ENCODE measurements at places on chromosomes 4 and X.
A peak's percentile ranks its signal among the peaks of the same experiment; 100 is the strongest.

DNA sequence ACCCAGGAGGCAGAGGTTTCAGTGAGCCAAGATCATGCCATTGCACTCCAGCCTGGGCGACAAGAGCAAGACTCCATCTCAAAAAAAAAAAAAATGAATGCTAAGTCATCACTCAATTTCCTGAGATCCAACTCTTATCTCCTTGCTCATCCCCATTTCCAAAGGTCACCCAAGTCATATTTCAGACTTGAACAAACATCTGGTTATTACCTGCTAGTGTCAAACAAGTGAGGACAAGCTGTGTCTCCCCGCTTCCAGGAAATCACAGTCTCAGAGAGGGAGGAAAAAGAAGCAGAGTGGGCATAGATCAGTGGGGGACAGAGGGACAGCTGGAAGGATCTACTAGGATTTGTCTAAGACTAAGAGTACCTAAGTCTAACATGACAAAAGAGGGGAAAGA lies 147.5 kb upstream of the FUNDC1 start:
- no peak for DNase-seq

DNA sequence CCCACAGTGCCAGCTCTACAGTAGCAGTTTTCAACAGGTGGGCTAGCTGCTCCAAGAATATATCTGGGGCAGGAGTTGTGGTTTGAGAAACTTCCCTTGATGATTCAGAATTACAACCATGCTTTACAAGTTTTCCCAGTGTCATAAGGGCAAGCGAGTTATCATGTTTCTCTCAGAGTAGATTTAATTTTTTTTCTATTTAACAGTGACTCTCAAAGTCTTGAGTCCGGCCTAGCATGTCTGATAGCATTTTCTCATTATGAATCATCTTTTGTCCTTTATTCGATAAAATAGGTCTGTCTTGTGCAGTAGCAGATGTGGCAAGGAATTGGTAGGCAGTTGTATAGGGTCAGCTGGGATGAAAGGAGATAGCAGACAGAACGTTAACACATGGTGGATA lies 62.2 kb upstream of the SPANXD start:
- peak; percentile 6 for DNase-seq

DNA sequence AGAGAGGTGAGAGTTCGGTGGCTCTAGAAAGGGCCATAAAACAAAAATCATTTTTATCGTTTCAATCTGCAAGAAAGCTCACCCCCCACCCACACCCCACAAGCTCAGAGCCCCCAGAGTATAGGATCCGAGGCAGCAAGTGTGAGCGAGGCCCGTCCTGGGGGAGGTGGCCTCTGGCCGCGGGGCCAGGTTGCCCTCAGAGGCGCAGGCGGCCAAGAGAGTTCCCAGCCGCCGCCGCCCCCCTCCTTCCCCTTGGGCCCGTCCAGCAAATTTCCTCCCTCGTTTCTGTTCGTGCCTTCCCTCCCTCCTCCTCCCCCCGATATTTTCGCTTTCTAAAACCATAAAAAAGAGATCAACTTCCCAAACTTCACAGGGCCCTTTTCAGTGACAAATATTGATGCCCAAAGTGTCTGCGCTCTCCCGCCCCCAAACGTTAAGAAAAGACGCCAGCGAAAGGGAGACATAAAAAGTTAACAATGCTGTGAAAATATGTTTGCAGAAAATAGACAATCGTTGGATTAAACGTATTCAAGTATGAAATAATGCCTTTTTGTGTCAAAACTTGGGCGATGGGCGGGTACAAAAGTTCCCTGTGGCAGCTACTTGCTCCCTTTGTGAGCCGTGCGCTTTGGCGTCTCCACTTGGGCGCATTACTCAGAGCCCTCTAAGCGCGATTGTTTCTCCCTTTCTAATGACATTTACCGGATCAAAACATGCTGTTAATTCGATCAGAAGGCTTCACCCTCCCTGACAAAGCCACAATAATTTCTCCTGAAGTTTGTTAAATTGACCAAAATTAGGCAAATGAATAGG lies 1.1 kb upstream of the HELT start:
- DNase-seq = peak; percentile 20

DNA sequence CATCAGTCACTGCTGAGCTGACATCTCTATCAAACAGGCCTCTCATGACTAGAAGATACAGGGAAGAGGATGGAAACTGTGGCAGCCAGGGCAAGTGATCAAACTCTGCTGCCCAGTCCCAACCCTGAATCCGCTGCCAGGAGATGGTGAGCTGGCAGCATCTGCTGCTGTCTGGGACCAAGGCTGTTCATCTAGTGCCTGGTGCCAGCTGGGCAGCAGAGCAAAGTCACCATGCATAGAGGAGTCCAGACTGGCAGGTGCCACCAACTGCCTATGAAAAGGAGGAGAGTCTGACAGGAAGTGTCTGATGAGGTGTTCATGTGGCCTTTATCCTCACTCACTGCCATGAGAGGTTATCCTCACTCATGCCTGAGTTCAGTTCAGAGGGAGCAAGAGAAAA lies 518.9 kb downstream of the MID1IP1 start:
- DNase-seq = no peak

- DNase-seq = no peak
Observed at GRCh38 chr4:53479736-53480525, 102.5 kb downstream of the FIP1L1 start.

DNA sequence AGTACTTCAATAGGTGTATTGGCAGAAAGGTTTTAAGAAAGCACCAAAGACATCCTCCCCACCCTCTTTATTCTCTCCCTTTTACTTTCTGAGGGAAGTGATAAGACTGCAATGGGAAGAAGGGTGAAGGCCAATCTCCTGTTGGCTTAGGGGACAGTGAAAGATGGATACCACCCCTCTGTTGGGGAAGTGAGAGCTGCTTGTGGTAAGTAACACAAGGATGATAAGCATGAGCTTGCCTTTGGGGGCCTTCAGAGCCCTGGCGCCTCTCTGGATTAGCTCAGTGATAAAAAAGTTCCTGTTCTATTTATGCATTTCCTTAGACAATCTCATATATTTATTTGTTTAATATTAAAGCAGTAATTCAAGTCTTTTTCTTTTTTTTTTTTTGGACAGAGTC lies 5.2 kb upstream of the KLF8 start:
- no peak for DNase-seq

GRCh38 chr4:20615486-20616260 lies 84.6 kb upstream of the PACRGL start:
- DNase-seq = peak; percentile 29

DNA sequence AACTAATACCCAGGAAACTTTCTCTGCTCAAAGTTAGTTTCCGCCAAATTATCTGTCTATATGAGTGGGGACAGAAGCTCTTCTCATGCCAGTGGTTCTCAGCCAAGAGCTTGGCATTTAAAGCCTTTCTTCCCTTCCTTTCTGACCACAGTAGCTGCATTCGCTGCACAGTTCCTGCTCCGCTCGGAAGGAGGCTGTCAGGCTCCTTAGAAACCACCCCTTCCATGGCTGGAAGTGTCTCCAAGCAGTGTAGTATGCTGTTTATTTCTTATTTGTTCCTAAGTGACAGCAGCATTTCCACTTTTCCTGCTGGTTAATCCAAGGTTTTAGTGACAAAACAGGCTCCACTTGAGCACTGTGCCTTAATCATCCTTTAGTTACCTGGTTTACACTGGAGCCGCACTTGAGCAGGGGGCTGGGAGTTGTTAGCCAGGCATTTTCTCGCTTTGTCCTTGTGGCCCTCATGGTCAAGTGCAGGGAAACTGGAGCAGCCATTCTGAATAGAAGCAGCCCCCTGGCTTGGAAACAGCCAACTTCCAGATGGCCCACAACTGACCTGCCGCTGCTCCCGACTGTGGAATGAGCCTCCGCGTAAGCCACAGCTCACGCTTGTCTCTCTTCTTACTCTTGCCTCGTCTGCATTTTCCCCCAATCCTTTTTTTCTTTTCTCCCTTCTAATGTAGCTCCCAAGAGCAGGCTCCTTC lies 739.4 kb upstream of the TENM3 start:
- no peak for DNase-seq

DNA sequence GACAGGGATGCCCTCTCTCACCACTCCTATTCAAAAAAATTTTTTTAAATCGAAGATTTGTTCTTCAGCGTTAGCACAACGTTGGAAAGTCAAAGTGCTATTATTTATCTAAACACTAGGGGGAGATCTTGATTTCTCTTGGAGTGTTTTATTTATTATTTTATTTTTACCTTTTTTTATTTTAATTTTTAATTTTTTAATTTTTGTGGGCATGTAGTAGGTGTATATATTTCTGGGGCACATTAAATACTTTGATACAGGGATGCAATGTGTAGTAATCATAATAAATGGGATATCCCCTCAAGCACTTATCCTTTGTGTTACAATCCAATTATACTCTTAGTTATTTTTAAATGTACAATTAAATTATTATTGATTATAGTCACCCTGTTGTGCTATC lies 37.4 kb upstream of the SLC10A4 start:
- peak; percentile 49 for DNase-seq

DNA sequence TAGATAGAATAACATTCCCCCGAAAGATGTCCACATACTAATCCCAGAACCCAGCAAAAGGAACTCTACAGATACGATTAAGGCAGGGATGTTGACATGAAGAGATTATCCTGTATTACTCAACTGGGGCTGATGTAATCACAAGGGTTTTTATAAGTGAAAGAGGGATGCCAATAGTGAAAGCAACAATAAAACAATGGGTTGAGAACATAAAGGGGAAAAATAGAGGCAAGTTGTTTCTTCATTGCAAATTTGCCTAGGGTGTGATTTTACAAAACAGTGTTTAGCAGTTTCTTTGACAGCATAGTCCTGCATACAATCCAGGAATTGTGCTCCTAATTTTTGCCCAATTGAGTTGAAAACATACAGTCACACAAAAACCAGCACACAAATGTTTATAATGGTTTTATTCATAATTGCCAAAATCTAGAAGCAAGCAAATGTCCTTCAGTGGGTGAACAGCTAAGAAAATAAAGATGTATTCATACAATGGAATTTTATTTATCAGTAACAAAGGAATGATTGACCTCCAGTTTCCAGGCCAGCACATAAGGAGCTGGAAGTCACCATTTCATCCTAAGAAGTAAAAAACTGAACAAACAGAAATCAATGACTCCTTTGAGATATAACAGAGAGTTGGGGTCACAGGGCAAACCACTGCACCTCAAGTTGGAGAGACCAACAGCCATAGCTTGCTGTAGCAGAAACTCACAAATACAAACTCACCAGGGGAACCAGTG lies 107.2 kb downstream of the CENPC start:
- peak; percentile 92 for DNase-seq

GRCh38 chr4:22999419-22999818 lies 306.7 kb downstream of the GBA3 start:
- DNase-seq = no peak

DNA sequence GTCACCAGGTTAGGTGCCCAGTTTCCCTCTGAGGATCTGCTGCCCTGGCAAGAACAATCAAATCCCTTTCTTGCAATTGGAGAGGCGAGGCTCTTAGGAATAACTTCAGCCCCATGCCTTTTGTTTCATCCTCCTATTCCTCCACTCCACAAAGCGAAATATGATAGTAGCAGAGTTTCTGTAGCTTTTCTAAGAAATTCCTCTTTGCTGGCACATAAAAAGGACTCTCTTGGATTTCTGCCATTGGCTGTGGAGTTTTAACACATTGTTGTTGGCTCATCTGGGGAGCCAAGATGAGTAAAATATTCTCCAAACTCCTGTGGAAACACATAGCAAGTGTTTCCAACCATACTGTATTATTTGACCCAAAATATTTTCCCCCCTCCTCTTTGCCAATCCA lies 11.0 kb upstream of the ADGRG2 start:
- no peak for DNase-seq

DNA sequence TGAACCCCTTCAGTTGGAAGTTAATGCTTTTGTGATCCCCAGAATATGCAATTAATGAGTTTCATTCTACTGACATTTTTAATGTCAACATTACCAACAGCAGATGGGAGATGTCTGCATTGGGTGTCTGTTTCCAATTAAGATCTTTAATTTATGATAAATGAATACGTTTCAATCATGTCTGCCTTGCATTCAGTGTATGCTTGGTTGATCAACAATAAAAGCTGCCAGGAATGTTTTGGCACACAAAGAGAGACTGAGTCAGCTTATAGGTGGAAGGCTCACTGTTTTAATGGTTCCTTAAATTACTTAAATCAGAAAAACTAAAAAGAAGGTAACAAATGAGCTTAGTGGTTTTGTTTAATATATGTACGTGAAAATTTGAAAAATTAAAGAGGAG lies 359.9 kb upstream of the CNKSR2 start:
- no peak for DNase-seq

DNA sequence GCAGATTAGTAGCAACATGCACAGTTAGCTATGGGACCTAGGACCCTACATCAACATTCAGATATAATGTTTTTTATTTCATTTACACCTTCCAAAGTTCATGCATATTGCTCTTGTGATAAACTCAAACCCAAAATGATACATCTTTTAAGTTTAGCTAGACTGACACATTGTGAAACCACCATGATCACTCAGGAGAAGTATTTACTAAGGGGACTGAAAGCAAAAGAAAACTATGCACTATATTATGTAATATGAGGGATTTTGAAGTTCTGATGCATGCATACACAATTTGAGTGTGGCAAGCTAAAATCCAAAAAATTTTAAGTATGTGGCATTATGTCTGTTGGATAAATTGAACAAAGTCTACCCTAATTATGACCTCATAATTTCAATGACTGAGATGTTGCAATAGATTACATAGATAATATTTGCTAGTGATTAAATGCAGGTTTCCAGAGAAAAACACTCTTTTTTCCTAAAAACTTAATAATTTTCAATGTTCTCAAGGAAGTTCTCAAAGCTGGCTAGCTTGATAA lies 914.8 kb upstream of the GRIA3 start:
- DNase-seq = peak; percentile 0

- peak; percentile 86 for DNase-seq
Observed at GRCh38 chrX:103464774-103465117, 54.5 kb downstream of the RAB40A start.

DNA sequence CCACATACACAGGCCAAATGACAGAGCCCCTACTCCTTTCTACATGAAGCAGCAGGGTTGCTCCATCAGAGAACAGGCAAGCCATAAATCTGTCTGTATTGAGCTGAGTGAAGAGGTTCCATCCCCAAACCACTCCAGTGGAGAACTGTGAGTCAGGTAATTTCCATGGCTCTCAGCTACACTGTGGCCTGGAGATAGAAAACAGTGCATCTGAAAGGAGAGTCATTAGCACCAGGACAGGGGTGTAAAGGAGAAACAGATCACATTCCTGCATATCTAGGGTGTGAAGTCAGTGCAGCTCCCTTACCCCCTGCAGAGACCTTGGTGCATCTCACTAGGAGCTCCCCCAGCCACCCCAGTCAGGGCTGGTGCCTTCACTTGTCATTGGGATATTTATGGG lies 314.7 kb downstream of the CHIC1 start:
- DNase-seq = no peak

DNA sequence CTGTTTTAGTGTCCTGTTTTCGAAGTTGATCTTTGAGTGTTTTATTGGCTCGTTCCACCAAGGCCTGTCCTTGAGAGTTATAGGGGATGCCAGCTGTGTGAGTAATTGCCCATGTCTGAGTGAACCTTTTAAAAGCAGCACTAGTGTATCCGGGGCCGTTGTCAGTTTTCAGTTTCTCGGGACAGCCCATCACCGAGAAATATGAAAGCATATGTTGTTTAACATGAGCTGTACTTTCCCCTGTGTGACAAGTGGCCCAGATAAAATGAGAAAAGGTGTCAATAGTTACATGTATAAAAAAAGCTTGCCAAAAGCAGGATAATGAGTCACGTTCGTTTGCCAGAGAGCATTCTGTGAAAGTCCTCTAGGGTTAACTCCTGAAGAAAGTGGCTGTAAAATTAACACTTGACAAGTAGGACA lies 48.6 kb upstream of the RASSF6 start:
- peak; percentile 58 for DNase-seq

- no peak for DNase-seq
Observed at GRCh38 chrX:119853444-119853843, 681 bp upstream of the UPF3B start.
